ENCODE measurements at places on chromosomes 11 and 22.

GRCh38 chr22:30932661-30933060, 35.9 kb downstream of the MORC2 start:
- DNase-seq: no peak
- peaks cover 14% of the 10 kb centered on the region for H3K36me3 ChIP-seq
- no peaks in the 10 kb centered on the region for H3K4me1 ChIP-seq
- H3K27me3 ChIP-seq: no peaks in the 10 kb centered on the region
- H3K4me3 ChIP-seq: no peak overlapping the region

GRCh38 chr11:87020336-87020735, 17.4 kb upstream of the TMEM135 start:
- no peak overlapping the region for H3K4me3 ChIP-seq
- no peak overlapping the region for H3K27ac ChIP-seq
- peaks cover 15% of the 10 kb centered on the region for H3K4me1 ChIP-seq
- H3K36me3 ChIP-seq: no peaks in the 10 kb centered on the region
- H3K27me3 ChIP-seq: no peaks in the 10 kb centered on the region

- H3K27ac ChIP-seq: no peak overlapping the region
- H3K4me1 ChIP-seq: no peaks in the 10 kb centered on the region
- peak; percentile 51 for DNase-seq
- no peaks in the 10 kb centered on the region for H3K27me3 ChIP-seq
- H3K36me3 ChIP-seq: no peaks in the 10 kb centered on the region
These were observed 6.7 kb upstream of the CCDC90B start for GRCh38 chr11:83292709-83293456.

DNA sequence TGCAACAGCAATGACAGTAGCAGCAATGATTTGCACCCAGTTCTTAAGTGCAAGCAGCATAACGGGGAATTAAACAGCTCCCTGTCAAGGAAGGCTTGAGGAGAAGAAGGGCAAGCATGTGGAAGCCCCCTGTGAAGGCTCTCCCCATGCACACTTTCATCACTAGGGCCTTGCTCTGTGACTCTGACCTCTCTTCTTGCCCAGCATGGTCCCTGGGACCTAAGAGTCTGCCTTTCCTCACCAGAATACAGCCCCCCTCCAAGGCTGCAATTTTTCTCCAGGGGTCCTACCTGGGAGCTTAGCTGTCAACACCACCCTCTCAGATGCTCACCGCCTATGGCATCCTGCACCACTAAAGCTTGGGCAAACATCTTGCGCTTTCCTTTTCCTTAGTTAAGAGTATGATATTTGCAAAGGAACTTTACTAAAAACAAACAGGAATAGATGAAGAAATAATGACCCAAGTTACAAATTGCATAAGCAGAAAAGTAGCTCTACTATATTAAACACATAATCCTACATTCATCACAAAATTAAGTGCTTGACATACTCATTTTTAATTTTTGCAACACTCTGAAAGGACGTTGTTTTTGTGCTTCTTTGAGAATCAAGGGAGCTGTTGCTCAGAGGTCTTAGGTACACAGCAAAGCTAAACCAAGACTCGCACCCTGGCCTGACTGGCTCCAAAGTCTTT, 187.6 kb downstream of the ADAMTS15 start:
- no peak overlapping the region for H3K4me3 ChIP-seq
- H3K27me3 ChIP-seq: no peaks in the 10 kb centered on the region
- no peak for DNase-seq
- no peaks in the 10 kb centered on the region for H3K36me3 ChIP-seq
- H3K27ac ChIP-seq: no peak overlapping the region
